ENCODE measurements at places on chromosomes 7 and 10.
A peak's percentile ranks its signal among the peaks of the same experiment; 100 is the strongest.

- peak; percentile 54 for DNase-seq
These were observed 71.1 kb upstream of the CUX1 start for GRCh38 chr7:101746314-101746713.

GRCh38 chr7:141118767-141119166 lies 44.9 kb downstream of the TMEM178B start:
- no peak for DNase-seq

DNA sequence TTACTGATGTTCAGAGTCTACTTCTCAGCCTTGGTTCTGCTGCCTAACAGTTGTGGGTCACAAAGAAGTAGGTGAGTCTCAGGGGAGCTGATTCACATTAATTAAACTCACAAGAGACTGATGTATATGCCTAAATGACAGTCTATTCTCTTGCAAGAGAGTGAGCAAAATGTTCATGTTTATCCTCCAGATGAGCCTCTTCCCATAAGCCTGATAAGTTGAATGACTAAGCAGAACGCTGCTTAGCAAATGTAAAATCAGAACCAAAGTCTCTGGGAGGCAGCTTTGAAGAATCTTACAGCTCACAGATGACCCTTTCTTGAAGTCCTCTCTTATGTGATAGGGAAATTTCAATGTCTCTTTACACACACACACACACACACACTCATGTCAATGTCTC lies 1092.2 kb downstream of the TYW1 start:
- no peak for DNase-seq

DNA sequence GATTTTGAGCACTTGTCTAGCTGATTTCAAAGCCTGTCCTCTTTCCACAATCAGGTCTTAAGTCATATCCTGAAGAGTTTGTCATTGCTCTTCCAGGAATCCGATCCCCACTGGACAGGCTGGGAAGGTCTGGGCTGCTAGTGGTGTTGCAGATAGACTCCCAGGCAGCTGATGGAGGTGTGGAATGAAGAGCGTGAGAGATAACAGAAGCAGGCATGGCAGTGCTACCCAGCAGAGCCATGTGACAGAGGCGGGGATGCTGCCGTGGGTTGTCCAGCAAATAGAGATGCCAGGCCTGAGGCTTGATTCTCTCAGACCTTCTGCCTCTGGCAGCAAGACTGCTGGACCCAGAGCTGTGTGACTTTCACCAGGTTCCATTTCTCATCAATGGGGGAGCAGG lies 116.5 kb upstream of the EEPD1 start:
- no peak for DNase-seq

DNA sequence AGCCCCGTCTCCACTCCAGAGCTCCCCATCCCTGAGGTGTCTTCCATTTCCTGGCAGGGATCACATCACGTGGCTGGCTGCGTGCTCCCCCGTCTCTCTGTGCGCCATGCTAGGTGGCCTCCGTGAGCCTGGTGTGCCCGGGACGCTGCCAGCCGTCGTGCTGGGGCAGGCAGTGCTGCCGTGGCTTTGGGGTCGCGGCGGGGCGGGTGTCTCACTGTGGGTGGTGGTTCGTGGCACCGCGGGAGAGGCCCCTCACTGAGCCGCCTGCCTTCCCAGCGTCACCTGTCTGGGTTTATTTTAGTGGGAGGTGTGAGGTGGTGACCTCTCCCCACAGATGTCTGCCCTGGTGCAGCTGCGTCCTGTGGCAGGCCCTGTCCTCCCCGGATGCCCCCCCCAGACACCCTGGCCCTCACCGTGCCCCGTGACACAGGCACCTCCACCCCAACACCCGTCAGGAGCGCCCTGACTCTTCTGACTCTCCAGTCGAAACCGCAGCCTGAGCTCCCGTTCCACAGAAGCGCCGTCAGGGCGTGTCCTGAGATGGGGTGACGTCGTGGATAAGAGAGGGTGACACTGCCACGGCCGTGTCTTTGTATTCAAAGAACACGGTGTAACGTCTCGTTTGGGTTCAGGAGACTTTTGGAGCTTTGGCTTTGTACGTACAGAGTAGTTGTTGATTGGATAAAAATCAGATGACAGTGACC lies 18.0 kb downstream of the GET4 start:
- no peak for DNase-seq

DNA sequence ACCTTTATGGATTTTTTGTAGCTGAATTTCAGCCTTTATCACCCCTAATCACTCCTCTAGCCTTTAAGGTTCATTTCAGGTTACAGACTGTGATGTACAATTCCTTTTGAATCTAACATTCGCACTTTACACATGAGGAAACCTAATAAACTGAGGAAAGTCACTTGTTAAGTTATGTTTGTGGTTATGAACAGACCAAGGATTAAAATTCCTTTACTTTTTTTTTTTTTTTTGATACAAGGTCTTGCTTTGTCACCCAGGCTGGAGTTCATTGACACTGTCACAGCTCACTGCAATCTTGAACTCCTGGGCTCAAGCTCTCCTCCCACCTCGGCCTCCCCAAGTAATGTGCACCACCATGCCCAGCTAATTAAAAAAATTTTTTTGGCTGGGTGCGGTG lies 3.6 kb downstream of the MCU start:
- no peak for DNase-seq

GRCh38 chr7:42460148-42460547 lies 223.1 kb upstream of the GLI3 start:
- no peak for DNase-seq

DNA sequence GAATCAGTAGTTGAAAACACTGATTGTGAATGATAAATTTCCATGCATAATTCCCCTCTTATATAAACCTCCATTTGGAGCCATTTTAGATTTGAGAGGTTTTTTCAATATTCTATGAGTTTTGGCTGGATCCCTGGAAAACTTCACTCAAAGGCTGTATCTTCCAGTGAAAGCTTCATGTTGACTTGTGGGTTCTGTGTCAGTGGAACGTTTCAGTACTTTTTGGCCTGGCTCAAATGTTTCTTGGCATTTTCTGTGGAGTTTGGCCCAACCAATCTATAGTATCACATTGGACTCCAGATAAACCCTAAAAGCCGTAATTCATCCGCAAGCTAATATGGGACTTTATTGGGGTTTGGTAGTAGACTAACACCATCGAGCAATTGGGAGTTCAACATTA lies 172.6 kb upstream of the PRPS1L1 start:
- no peak for DNase-seq

- DNase-seq = no peak
These were observed 179.8 kb downstream of the CXCL12 start for GRCh38 chr10:44205067-44205466.

- DNase-seq = no peak
These were observed 16.7 kb downstream of the NOS3 start for GRCh38 chr7:151007469-151007898.

DNA sequence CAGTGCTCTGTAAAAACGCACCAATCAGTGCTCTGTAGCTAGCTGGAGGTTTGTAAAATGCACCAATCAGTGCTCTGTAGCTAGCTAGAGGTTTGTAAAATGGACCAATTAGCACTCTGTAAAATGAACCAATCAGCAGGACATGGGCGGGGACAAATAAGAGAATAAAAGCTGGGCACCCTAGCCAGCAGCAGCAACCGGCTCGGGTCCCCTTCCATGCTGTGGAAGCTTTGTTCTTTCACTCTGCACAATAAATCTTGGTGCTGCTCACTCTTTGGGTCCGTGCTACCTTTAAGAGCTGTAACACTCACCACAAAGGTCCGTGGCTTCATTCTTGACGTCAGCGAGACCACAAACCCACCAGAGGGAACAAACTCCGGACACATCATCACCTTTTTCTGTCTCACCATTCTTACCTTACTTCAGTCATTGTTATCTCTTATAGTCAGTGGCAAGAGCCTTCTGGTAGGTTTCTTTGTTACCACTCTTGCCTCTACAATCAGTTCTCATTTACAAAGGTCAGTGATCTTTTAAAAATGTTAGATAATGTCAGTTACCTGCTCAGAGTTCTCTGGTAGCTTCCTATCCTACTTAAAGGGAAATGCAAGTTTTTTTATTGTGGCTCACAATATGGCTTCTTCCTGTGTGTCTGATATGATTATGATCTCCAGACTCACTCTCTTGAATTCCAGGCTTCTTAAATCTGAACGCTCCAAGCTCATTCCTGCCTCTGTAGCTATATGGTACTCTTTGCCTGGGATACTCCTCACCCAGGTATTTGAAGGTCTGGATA lies 4.5 kb downstream of the STAM start:
- DNase-seq = peak; percentile 23

DNA sequence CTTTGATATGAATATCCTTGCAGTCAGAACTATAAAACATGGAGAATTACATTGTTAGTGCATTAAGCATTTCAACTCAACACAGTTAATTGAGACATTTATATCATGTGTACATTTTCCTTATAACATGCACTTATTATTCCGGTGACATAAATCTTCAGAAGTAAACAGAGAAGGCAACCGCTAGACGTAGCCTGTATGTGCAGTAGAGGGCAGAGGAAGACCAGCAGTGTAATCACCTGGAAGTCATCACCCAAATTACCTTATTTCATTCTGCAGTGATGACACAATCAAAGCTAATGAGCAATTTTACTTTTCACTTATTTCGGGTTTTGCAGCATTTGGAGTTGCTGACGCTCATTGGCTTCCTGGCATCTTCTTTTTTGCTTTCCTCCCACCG lies 394.6 kb downstream of the SDK1 start:
- DNase-seq = peak; percentile 28

- DNase-seq = no peak
These were observed 81.3 kb downstream of the OSBPL3 start for GRCh38 chr7:24898691-24899090.

DNA sequence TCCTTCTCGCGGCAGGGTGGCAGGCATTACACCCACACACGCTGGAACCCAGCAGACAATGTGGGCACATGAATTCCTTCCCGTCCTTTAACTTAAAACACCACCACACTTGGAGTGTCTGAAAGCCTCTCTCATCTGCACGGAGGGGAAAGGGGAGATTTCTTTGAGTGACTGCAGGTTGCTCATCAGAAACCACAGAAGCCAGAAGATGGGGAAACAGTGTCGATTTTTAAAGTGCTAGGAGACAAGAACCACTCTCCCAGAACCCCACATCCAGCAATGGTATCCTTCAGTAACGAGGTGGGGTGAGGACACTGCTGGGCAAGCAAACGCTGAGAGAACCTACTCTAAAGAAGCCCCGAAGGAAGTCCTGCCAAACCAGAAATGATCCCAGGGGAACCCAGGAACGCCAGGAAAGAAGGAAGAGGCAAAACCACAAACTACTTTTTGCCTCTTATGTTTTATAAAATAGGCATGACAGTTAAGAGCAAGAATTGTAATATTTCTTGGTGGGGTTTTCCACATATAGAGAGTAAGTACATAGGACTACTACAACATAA lies 254.3 kb downstream of the ELFN1 start:
- no peak for DNase-seq

GRCh38 chr10:62284221-62284620 lies 15.6 kb upstream of the RTKN2 start:
- DNase-seq = no peak

GRCh38 chr10:71316056-71316785 lies 2.8 kb upstream of the SLC29A3 start:
- no peak for DNase-seq

- DNase-seq = peak; percentile 31
These were observed 50.3 kb upstream of the MACC1 start for GRCh38 chr7:20267482-20267881.

DNA sequence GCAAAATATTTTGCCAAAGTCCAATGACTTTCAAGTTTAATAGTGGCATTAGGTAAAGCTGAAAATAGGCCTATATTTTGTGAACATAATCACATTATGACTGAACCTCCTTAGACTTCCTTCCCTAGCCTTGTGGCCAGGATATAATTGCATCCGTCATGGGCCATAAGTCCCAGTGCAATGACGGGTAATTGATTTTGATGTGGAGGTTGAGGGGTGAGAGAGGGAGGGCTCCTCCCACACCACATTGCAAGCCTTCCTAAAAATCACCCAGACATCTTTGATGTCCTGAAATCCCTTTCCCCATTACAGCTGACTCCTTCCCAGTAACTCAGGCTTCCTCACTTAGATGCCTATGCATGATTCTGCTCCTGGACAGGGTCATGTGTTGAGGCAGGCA lies 25.6 kb downstream of the TAS2R41 start:
- no peak for DNase-seq

DNA sequence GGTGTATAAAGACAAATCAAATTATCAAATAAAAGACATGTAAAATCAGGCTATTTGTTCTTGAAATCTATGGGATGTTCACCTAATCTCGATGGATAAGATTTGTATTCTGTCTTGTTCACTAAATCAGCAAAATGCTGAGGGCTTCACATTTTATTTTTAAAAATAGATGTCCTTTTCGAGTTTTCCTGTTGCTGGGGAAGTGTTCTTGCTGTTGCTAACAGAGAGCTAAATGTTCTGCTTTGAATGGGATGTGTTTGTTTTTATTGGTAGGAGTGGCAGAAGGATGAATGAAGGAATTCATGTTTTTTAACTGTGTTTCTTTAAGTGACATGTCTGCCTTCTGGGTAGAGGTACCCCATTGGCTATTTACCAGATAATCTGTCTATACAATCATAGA lies 7.3 kb upstream of the SNX13 start:
- no peak for DNase-seq

GRCh38 chr10:54081950-54082349 lies 719.1 kb downstream of the PCDH15 start:
- no peak for DNase-seq

- DNase-seq = no peak
These were observed 7.7 kb downstream of the VAX1 start for GRCh38 chr10:117130346-117130745.

DNA sequence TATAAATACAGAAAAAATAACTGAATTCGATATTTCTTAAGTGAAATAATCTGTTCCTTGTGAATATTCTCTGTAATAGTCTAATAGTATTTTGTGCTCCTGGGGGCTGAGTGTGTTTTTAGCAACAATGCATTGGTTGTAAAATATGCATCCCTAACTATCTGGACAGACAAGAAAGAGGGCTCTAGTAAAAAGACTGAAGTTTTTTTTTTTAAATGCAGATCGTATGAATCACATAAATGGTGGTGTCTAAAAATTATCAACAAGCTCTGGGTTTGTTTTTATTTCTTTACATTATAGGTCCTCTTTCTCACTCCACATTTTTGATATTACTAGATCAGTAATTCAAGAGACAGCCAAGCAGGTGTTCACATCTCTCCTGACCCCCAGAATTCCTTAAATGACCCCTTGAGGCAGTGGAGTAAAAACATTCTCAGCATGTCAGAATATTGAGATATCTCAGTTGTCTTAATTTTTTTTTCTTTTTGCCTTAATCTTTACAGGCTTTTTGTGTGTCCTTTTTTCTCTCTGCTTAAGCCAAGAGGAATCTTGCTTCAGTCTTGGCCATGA lies 18.2 kb downstream of the ARID5B start:
- DNase-seq = no peak

- DNase-seq = no peak
These were observed 61.0 kb downstream of the DIP2C start for GRCh38 chr10:628386-629045.

GRCh38 chr7:25726781-25727311 lies 425.2 kb upstream of the NFE2L3 start:
- DNase-seq = no peak

DNA sequence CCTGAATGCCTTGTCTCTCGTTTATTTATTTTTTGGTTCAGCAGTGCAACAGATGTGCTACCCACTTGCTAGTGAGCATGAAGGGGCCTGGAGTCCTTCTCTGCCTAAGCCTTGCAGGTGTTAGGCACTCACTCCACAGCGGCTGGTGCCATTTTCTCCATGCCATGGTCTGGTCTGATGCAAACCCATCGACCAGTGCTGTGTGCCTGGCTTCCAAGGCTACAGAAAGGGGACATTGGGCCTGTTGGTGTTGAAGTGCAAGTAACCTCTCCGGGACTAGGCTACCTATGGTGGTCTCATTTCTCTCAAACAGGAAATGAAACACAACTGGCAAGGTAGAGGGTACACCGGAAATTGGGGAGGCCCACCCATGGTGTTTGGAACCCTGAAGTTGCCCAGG lies 198.1 kb downstream of the ADARB2 start:
- no peak for DNase-seq
